ENCODE measurements at places on chromosomes 5 and 9. TPM values are rescaled to one million over a fixed set of nuclear protein-coding genes. Genes with fewer than 3 reads are reported as not detected.

The CSF1R gene
- total RNA-seq: not detected

- H3K4me3 ChIP-seq: no peak overlapping the region
- H3K27ac ChIP-seq: no peak overlapping the region
- H3K4me1 ChIP-seq: no peaks in the 10 kb centered on the region
- DNase-seq: no peak
Observed at GRCh38 chr5:172931001-172931536, 28.2 kb upstream of the RPL26L1 start.

DNA sequence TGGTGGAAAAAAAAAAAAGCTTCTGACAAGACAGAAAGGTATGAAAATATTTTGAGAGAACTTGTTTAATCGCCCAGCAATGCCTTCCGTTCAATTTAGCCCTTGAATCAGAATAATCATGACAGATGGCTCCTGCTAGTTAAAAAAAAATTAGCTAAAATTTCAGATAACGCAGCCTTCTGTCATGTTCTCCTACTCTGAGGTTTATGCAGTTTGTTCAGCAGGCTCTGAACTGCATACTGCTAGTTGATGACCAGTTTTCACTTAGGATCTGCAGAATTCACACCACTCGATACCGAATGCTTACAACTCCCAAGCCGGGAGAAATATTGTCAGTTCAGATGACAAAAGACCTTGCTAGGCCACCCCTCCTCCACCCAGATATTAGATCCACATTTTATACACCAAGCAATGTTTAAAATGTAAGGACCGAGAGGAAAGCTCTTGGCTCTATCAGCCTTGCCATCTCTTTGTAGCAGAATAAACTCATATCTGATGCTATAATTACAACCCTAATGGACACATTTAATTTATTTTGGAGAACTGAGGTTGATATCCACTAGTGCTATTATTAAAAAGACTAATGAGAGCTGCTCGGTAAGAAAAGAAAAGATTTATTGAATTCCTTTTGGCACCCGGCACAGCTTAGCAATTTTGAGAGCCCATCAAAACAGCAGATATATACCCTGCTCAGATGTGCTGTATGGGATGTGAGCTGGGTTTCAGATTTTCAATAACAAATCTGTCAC, 322.8 kb downstream of the GLIS3 start:
- H3K4me1 ChIP-seq: no peaks in the 10 kb centered on the region
- DNase-seq: no peak
- no peaks in the 10 kb centered on the region for H3K36me3 ChIP-seq

The SLC45A2 gene
- total RNA-seq: not detected

The PLAC8L1 gene
- total RNA-seq: 0.57 TPM

The TMC1 gene
- total RNA-seq: not detected

The RANBP6 gene
- 21.3 TPM for total RNA-seq

- no peaks in the 10 kb centered on the region for H3K4me1 ChIP-seq
- H3K4me3 ChIP-seq: no peak overlapping the region
- no peak for DNase-seq
- H3K36me3 ChIP-seq: no peaks in the 10 kb centered on the region
- H3K27me3 ChIP-seq: no peaks in the 10 kb centered on the region
Observed at GRCh38 chr9:108423433-108423832, 432.4 kb downstream of the ACTL7B start.

DNA sequence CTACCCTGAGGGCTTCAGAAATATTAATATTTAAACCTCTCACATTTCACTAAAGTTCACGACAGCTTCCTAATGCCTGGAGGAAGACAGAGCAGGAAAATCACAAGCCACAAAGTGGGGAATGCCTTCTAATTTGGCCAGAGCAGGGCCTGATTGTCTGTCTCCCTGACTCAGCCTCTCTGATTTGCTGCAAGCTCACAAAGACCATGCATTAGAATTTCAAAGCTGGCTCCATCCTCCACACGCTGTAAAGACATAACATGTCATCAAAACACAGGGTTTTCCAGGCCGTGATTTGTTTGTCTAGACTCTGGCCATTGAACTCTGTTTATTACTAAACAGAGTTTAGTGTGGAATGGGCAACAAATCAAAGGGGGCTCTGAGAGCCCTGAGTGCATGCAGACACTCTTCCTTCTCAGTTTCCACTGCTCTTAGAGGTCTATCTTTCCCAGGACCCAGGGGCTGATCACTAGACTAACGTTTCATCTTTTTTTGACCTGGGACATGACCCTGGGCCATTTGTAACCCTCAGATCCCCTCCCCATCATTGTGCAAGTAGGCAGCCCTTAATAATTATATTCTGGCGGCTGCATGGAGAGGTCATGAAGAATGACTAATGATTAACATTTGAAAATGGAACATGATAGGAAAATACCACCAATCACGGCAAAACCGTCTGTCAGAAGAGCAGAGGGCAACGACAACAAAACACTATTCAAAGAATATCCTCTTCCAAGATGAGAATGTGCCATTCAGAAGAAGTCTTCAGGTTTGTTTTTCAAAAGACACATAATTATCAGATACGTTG, 140.2 kb downstream of the ENC1 start:
- H3K27ac ChIP-seq: no peak overlapping the region
- H3K36me3 ChIP-seq: no peaks in the 10 kb centered on the region
- H3K4me3 ChIP-seq: no peak overlapping the region

- H3K27me3 ChIP-seq: peaks cover 14% of the 10 kb centered on the region
- no peaks in the 10 kb centered on the region for H3K4me1 ChIP-seq
- H3K4me3 ChIP-seq: no peak overlapping the region
- H3K36me3 ChIP-seq: no peaks in the 10 kb centered on the region
- DNase-seq: no peak
- no peak overlapping the region for H3K27ac ChIP-seq
Observed at GRCh38 chr5:107783551-107783950, 112.8 kb upstream of the EFNA5 start.

All from activated CD4-positive, alpha-beta T cell treated with anti-CD3 and anti-CD28 coated beads, Interleukin-2, amount 10 ng/mL, durations not matched to agents 24 days and 14 days (primary cell).